ENCODE measurements at places on chromosomes 7 and 10.

- DNase-seq = no peak
These were observed 12.7 kb upstream of the CACUL1 start for GRCh38 chr10:118767297-118768040.

GRCh38 chr10:95457319-95457886 lies 103.8 kb downstream of the SORBS1 start:
- DNase-seq = no peak

DNA sequence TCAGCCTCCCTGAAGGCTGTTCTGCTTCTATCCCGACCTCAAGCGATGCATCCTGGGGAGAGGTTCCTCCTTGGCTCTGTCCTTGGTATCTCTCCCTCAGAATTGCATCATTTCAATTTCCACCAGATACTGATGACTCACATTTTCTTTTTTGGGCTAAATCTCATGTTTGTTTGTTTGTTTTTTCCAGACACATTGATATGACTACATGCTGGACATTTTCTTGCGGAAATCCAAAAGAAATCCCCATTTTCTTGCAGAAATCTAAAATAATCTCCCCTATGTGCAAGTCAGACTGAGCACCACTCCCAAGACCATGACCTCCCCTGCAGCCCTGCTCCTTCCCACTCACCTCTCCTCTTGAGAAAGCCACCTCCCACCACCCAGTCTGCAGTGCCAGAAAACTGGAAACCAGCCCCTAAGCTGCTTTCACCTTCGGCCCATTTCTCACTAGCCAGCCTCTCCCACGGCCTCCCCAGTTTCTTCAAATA lies 260.2 kb upstream of the PRKCQ start:
- DNase-seq = no peak

DNA sequence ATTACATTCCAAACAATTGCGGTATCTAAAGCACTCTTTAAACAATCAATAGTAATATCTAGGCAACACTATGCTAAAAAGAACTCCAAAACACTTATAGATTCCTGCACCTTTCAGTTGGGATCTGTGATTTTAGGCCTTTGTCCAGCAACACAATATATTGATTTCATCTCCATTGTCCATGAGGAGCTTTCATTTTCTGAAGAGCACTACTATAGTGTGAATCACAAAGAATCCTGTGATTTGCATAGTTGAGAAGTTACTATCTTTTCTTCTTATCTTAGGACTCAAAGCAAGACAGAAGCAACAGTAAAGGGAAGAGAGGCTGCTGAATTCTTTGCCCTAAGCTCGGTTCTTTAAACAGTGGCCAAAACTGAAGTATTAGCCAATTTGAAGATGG lies 846.8 kb downstream of the IPMK start:
- DNase-seq = no peak

DNA sequence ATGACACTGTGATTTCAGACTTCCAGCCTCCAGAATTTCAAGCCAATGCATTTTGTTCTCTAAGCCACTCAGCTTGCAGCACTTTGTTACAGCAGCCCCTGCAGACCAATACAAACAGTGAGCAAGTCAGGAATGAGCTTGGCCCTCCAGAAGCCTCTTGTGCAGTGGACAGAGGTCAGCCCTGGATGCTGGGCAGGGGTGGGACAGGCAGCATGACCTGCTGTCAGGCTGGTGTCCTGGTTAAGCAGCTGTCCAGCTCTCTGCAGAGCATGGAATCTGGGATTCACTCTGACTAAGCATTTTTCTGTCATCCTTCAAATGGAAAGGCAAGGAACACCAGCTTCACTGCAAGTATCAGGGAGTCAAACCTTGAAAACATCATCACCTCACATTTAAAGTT lies 85.5 kb upstream of the GDF10 start:
- DNase-seq = no peak

GRCh38 chr7:41579961-41580935 lies 122.6 kb downstream of the INHBA start:
- DNase-seq = no peak

- DNase-seq = no peak
These were observed 24.4 kb upstream of the ARHGAP12 start for GRCh38 chr10:31953080-31953479.

DNA sequence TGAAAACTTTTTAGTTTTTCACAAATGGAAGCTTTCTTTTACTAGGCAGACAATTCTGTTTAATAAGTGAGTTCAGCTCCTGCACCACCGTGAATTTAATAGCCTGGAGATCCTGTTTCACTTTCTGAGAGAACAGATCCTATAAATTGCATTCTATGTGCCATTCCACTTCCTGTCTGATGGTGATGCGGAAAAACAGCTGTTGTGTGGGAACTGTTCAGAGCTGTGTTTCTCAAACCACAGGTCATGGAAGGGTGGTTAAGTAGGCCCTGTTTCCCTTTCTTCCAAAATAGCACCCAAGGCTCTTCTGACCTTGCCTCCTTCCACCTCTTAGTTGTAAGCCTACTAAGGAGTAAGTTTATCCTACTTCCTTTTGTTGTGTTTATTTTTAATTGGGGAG lies 97.2 kb upstream of the DKK1 start:
- DNase-seq = no peak

GRCh38 chr7:21966271-21966670 lies 20.6 kb upstream of the CDCA7L start:
- no peak for DNase-seq

GRCh38 chr10:75397496-75398199 lies 3.9 kb downstream of the ZNF503 start:
- DNase-seq = no peak

DNA sequence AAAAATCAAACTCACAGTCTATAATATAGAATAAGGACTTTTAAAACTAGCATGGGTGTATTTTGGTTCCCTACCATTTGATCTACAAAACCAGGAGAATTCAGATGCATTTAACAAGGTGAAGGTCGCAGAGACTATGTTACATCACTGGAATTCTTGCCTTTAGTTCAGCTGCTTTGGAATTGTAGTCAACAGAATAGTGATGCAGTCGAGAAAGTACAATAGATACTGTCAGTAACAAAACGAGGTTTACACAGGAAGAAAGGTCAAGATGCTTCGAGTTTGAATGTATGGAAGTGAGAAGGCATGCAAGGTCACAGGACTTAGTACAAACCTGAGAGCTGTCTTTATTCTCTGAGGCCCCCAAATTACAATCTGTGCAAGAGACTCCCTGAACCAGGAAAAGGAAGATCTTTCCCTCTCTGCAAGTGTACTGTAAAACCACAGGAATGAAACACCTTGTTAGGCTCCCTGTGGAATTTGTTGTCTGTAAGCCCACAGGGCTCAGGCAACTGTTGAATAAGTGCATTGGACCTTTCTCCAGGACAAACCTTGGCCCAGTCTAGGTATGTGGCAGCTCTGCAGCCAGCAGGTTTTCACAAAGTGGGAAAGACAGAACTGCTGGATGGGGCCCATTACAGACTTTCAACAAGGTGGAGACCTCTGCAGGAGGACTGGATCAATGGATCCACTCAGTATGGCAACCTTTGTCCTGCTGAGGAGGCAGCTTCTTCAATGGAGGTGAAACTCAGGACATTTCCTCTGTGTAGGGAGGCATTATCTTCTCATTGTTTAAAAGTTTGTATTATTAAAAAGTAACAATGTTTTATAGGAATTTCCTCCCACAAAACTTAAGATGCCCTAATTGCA lies 101.1 kb upstream of the GSDME start:
- DNase-seq = no peak

DNA sequence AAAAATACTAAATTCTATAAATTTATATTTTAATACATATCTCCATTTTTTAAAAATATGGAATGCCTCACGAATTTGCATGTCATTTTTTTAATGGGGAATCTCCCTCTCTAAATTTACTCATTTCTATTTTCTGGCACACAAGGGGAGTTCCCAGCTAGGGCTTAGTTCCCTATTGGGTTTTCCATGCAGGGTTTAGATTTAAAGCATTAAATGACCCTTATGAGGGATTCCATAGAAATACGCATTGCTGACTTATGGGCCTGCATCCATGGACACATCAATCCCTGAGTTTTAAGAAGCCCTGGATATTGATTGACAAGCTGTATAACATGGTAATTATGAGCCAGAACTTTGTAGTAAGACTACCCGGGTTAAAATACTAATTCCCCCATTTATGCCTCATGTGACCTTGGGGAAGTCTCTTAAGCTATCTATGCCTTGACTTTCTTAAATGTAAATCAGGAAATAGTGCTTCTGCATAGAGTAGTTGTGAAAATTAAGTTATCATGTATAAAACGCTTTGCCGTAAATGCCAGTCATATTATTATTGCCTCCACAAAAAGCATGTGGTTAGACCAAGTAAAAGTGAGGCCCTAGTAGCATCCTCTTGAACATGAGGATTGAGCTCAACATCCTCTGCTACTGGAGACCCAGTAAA lies 78.8 kb upstream of the ANKRD1 start:
- DNase-seq = no peak

GRCh38 chr7:24279512-24279911 lies 4.5 kb upstream of the NPY start:
- DNase-seq = no peak

DNA sequence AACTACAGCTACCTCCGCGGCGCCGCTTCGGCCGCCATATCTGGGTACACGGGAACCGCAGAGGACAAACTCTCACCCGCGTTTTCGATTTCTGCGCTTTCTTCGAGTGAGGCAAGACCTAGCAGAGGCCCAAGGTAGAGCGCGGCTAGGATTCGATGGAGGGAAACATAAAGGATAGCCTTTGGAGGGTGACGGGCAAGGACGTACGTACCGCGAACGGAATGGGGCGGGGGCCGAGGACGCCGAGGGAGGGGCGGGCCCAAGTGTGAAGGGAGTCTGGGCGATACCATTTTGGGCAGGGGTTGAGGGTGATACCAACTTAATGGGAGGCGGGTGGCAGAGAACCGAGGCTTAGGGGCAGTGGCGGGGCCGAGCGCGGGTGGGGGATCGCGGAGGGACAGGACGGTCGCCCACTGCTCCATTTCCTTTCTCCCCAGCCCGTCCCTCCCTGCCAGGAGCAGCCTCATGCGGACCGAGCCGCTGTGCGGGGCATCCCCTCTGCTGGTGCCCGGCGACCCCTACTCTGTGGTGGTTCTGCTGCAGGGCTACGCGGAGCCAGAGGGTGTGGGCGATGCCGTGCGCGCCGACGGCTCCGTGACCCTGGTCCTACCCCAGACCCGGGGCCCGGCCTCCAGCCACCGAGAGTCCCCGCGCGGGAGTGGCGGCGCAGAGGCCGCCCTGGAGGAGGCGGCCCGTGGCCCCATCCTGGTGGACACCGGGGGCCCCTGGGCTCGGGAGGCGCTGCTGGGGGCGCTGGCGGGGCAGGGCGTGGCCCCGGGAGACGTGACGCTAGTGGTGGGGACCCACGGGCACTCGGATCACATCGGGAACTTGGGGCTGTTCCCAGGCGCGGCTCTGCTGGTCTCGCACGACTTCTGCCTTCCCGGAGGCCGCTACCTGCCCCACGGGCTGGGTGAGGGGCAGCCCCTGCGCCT lies at the start of gene MBLAC1:
TSS of gene MBLAC1 (plus strand) at position 37 of the 935 bp plus-strand sequence. CDS start at position 466, 429 bp downstream.
- DNase-seq = peak; percentile 86

GRCh38 chr10:73905256-73906020 lies 5.5 kb upstream of the PLAU start:
- DNase-seq = no peak
